RWPE1 (cell line): ENCODE measurements at places on chromosomes 1 and 21.

DNA sequence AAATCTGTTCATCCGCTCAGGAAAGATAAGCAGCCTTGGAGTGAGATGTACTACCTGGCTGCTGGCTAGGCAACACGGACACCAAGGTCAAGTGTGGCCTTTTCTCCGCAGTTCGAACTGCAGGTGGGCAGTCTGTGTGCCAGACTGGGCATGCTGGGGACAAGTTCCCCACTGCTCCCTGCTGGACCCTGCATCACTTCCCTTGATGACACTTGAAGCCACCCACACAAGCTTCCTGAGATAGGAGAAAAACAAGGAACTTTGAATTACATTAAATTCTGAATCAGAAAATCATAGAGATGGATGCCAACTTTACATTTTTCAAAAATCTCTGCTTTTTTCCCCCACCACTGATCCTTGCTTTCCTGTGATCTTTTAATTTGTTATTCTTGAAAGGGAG is 38.3 kb downstream of the BEND5 start:
- no peak for DNase-seq

DNA sequence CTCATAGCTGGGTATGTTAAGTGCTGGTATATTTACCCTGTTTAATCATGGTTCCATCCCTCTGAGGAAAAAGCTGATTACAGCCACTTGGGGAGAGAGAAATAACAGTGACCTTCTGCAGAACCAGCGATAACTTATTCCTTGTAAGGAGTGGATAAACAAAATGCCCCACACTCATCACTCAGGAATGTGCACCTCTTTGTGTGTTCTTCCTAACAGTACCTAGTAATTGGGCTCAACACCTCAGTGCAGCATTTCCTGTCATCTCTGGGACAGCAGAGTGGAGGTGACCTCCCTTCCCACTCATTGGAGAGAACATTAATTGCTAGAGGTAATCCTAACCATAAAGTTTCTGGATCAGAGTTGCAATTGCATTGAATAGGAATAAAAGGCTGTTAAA is 112.5 kb upstream of the F3 start:
- DNase-seq: peak; percentile 68

- no peak for DNase-seq
Observed at GRCh38 chr1:67534627-67535065, 104.4 kb upstream of the SERBP1 start.

GRCh38 chr1:177569476-177569875 is 398.7 kb downstream of the BRINP2 start:
- no peak for DNase-seq

GRCh38 chr21:40647706-40648105 is 199.3 kb downstream of the DSCAM start:
- DNase-seq: no peak

DNA sequence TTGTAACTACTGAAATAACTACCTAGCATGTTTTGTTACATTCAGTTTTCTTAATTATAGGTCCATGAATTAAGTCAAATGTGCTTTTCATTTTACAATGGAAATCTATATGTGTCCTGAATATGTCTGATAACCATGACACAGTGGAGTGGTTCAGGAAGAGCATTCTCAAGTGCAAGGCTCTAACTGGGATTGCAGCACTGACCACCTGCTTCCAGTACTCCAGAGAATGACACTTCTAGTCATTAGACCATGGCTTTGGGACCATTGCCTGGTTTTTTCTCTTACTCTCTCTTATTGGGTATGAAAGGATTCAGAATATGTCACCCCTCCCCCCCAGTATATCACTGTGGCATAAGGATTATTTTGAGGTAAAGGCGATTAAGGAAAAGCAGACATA is 204.9 kb upstream of the CACYBP start:
- DNase-seq: no peak

DNA sequence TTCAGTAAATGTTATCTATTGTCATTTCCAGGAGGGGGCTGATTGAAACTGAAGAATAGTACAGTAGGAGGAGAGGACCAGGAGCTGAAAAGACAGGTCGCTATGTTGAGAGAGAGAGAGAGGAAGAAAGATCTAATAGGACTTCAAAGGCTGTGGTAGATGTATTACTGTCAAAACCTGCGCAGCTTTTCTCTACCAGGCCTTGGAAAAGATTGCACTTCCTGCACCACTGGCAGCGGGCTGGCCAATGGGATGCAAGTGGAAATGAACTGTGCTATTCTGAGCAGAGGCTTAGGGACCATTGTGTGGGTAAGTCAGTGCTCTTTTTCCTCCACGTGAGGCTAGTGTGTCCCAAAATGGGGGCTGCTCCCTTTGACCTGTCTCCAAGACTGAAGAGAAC is 47.1 kb downstream of the MDM4 start:
- DNase-seq: no peak

- DNase-seq: no peak
Observed at GRCh38 chr1:158830904-158831507, at the start of gene MNDA. Gene MNDA (plus strand): TSS chr1:158831351. CDS start chr1:158842154, 10,803 bp downstream.

DNA sequence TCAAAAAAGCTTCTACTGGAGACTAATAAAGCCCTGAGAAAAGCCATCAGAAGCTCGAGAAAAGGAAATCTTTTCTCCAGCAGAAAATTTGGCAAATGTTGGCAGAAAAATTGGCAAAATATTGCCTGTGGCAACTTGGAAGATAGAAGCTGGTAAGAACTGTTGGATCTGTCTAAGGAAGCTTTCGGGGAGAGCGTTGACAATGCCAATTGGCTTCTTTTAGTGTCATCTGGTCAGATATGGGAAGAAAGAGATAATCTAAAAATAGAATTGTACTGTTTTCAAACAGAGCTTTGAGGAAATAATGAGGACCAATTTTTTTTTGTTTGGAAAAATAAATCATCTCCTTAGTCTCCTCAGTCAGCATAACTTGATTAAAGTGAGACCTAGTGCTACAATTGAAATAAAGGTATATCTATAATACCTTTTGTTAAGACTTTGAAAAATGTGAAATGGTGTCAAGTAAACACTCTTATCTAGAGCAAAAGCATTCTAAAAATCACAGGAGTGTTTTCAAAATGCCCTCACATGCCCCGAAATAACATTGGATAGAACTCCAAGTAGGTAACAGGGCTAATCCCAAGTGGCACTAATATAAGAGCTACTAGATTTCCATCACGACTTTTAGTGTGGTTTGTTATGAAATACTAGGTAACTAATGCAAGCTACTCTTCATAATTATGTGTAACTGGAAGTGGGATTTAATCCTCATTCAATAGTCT is 882.2 kb upstream of the B3GALT2 start:
- DNase-seq: no peak

DNA sequence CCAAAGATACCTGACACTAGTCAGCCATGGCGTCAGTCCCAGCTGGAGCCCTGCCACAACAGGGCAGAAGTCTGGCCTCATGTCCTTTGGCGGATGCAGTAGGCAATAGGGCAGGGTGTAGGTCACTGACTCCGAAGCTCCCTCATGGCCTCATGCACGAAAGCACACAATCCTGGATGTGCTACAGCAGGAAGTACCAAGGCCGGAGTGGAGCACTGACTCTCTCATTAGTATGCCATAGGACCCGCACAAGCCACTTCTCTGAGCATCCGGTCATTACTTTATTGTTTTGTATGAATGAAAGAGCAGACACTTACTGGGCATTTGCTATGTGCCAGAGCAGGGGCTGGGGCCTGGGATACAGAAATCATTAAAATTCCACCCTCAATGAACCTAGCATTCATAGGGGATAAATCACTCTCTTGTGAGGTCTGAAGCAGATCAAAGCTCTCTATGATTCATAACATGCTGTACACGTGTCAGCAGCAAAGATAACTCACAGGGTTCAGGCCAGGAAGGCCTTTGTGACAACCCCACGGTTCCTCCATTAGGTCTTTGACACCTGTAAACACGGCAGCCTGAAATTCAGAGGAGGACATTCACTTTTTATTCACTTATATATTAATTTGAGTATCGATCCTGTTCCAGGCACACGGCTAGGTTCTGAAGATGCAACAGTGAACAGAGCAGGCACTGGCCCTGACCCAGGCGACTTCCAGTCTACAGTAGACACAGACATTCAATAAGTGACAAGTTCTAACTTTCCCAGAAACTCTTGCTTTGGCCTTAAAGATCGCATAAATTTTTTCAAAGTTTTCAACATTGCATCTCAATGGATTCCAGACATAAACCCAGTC is 357.9 kb upstream of the USP24 start:
- peak; percentile 57 for DNase-seq

- no peak for DNase-seq
Observed at GRCh38 chr21:42687796-42688195, 34.4 kb downstream of the PDE9A start.

DNA sequence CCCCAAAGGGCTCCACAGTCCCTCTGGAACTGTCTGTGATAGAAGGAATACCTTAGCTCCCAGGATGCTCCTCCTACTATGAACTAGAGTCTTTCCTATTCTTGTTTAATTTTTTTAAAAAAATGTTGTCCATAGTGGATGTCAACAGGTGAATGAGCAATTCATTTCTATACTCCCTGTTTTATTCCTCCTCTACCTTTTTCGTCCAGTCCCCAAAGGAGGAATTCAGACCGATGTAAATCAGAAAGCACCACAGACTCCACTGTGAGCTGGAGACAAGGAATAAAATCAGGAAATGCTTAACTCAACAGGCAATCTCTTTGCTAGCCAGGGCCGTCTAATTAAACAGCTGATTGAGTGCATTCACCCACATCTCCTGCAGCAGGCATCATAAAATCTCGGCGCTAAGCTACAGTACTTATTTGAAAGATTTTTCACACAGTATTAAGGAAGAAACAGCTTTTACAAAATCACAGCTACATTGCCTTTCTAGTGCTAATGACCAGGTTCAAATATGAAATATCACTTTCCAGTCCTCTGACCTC is 381.6 kb downstream of the SIPA1L2 start:
- no peak for DNase-seq

DNA sequence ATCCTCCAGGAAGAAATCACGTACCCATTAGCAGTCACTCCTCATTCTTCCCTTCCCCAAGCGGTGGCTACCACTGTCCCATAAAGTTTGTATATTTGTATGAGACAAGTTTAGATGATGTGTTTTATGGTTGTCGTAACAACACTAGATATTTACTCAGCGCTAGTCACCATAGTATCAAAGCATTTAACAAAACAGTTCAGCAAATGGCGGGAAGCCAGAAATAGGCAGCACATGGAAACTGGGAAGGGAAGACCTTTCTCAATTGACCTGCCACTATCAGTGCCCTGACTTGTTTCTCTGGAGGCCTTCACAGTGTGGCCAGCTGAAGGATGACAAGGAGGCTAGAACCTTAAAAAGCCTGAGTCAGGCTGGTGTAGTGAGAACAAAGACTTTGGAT is 31.1 kb downstream of the CNST start:
- peak; percentile 55 for DNase-seq

GRCh38 chr1:43319288-43319687 is 18.3 kb upstream of the MPL start:
- no peak for DNase-seq
